Kidney tubule cell (primary cell): ENCODE measurements at places on chromosomes 2 and 18.
A peak's percentile ranks its signal among the peaks of the same experiment; 100 is the strongest.

DNA sequence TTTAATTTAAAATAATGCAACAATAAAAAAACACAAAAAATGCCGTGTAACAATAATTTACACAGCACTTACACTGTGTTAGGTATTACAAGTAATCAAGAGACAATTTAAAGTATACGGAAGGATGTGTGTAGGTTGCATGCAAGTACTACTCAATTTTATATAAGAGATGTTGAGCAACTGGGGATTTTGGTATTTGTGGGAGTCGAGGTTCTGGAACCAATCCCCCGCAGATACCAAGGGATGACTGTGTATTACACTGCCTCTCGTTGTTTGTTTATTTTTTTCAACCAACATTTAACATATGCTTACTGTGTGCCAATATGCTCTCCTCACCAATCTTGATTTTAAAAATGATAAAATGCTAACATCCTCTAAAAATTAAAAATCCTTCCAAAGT, 24.8 kb downstream of the MAP3K2 start:
- no peak for DNase-seq

DNA sequence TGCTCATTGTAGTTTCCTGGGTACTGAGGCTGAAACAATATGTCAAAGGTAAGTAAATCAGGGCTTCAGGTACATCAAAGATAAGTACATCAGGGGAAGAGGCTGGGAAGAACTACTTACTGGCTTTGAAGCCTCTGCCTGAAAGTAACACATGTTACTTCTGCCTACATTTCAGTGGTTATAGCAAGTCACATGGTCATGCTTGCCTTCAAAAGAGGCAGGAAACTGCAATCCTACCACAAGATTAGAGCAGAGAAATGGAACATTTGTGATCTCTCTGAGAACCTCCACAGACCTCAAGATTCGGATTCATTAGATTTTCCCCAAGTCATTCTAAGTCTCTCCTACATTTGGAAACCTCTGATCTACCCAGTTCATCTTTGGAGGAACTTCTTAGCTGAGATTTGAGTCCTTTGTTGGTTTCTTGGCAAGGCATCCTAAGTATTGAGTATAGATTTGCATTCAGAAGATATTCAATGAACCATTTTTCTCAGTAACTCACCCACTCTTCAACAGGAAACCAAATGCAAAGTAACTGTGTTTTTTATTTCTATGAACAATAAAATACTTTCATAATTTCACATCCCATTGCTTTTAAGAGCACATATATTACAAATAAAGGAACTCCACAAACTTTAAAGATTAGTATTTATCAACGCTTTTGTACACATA, 48.5 kb upstream of the CCDC195 start:
- DNase-seq = no peak

DNA sequence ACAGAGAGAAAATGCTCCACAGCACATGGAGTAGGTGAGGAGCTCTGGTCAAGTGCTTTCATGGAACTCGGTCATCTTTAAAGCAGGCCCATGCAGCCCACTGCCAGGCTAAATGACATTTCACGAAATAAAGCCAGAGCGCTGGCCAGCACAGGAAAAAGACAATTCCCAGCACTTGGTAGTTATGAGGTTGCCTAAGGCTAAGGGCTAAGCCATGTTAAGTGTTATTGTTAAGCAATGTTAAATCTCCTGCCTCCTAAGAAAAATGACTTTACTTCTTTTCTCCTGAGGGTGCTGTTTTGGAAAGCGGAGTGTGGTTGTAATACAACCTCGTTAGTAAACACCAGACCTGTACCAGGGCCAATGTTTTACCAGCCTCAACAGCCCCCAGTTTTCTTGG, 125.9 kb upstream of the NRP2 start:
- DNase-seq = no peak

DNA sequence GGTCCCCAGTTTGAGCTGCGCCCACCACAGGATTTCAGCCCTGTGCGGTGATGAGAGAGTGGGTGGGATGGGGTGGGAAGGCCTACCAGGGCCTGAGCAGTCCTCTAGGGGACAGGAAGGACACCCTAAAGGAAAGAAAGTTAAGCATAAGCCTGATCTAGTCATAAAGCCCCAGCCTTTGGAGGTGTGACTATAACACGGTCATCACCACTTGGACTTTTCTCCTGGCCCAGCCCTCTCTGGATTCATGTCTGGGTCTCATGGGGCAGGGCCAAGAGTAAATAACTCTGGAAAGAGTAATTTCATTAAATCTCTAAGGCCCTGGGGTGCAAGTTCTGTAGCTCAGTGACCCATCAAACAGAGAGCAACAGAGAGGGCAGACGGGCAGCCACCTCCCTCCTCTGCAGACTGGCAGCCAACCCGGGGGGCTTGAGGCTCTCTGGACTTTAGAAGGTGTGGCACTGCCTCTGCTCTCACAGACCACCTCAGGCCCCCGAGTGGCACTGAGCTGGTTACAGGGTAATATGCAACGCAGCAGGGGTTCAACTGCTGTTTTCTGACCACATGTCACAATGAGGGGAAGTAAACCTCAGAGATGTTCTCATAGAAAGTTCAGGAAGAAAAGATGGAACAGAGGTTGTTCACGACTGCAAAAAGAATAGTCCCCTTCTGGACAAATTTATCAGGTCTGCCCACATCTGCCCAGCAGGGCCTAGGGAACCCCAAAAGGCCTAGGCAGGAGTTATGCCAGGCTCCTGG, 41.5 kb downstream of the TGFA start:
- DNase-seq = no peak

DNA sequence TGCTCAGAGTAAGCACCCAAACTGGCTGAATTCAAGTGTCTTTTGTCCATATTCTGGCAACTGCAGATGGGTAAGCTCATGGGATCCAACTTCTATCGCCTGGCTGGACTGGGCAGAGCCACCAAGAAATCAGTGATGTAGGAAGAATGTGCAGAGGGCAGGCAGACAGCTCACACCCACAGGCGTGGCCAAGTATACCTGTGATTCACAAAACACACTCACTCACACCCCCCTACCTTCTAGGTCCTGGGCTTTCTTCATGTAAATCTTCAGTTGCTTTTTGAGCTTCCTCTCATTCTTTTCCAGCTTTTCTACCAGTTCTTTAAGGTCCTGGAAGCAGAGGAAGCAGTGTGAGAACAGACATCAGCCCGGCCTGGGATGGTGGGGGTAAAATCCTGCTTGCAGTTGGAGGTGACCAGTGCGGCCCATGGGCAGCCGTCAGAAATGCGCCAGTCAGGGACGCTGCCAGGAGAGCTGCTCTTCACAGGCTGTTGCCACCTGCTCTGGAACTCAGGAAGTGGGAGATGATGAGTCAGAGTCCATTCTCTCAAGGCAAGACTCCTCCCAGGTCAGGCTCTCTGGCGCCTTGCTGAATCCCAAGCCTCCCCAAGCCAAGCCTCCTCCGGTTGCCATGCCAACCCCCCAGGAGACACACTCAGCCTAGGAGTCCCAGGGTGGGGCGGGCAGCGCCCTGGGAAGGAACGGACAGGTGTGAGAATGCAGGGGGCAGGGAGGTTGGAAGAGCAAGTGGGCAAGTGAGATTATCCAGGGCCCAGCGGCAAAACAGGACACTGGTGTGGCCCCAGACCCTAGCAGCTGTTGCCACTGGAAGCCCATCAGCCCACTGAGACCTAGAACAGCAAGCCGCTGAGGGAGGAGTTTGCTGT, 36.2 kb upstream of the ACAA2 start:
- DNase-seq = peak; percentile 99

DNA sequence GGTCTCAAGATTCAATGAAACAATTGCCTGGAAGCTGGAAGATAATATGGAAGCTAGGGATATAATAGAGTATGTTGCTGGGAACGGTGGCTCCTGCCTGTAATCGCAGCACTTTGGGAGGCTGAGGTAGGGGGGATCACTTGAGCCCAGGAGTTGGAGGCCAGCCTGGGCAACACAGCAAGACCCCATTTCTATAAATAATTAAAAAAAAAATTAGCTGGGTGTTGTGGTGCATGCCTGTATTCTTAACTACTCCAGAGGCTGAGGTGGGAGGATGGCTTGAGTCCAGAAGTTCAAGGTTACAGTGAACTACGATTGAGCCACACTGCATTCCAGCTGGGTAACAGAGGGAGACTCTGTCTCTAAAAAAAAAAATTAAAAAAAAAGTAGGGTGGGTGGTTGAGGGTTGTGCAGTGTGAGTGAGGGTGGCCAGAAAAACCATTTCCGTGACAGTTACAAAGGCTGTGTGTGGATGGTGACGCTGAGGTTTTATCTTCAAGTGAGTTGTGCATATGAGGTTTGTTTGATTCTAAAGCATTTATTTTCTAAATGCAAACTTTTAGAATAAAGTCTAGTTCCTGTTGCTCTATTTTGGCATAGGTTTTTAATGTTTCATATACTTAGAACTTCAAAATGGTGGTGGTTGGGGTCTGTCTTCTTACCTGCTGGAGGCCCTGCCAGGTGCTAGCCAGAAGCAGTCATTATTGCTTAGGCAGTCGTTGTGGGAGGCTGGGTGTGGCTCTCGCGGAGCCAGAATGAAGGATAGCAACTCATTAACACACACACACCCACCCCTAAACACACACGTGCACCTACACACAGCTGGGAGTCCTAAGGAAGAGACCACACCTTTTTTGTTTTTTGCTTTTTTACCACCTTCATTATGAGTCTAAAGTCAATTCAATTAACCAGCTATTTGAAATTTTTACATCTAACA, 4.7 kb upstream of the IL1R2 start:
- DNase-seq = peak; percentile 77

- no peak for DNase-seq
These were observed 63.4 kb downstream of the SLC66A2 start for GRCh38 chr18:79888016-79888415.

- DNase-seq = no peak
These were observed 3.1 kb upstream of the OR6B2 start for GRCh38 chr2:240033330-240033678.

DNA sequence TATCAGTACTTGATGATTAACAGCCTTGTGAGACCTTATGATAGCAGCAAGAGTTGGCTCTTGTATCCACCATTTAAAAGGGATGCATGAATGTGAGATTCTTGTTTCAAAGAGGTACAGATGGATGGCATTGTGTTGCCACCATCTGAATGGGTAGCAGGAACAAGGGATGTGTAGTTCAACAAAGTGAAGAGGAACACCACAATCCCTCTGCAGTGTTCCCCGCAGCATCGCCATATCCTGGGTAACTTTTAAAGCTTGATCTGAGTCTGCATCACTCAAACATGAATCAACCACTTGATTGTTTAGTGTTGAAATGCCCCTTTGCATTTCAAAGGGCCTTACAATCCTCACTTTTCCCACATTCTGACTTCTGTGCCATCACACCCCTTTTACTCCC, 106.7 kb downstream of the SS18 start:
- DNase-seq = no peak

DNA sequence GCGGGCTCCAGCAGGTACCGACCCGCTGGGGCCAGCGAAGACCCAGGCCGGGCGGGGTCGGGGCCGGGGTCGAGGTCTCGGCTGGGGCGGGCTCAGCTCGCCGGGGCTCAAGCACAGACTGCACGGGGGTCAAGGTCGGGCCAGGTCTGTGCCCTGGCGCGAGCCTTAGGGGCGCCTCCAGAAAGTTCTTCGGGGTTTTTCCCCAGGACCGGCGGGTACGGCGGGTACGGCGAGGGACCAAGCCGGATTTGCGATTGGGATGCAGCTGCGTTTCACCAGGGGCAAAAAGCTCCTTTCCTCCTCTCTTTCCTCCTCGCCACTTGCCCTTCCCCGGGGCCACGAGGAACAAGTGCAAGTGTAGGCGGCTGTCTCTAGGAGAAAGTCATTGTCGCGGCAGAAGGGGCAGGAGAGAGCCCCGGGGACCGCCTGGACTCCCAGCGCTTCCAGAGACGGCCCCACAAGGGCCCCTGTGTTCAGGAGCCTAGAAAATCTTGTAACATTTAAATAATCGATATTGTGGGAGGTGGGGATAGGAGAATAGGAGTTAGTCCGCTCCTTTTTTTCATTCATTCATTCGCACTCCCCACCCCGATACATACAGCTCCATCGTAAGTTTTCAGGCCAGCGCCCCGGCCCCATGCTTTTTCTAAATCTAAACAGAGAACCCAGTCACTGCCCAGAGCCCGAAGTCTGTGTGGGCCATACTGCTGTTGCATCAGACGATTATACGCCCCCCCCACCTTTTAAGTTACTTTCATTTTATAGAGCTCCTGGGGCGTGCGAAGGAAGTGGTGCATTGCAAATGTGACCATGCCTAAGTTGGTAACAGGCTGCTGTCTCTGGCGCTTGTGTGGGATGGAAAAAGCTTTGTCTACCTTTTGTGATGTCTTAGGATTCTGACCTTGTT, 679 bp downstream of the PMAIP1 start:
- DNase-seq = peak; percentile 83

GRCh38 chr18:62614494-62614893, 91.7 kb downstream of the ZCCHC2 start:
- DNase-seq = no peak

DNA sequence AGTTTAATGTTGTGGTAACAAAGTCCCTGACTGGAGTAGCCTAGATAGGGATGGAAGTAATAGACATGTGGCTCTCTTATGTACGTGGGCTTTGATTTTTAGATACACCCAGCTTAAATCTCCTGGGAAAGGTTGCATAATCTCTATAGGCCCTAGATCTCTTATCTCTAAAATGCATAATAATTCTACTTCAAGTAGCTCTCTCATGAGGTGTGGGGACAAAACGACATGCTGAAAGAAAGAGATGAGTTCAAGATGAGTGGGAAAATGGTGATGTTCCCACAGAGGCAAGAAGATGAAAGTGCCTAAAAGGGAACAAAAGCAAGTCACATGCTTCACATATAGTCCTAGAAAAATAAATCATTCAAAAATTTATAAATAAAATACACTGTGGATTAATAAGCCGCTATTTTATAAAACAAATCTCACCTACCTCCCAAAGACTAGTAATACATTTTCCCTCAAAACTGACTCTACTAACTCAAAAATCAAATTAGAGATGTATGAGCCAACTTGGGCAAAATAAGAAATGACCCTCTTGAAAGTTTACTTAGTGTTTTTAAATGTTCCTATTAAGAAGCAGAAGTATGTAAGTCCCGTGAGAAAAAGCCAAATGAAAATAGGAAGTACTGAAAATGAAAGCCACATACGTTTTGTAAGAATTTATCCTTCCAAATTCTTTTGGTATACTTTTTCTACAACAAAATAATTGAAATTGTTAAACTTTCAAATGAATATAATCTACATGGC, 148.2 kb upstream of the ITGA4 start:
- DNase-seq = no peak

- DNase-seq = no peak
These were observed 200.3 kb upstream of the SLC8A1 start for GRCh38 chr2:40652155-40652554.

- DNase-seq = no peak
These were observed 142.8 kb downstream of the LPIN1 start for GRCh38 chr2:11889101-11889850.

DNA sequence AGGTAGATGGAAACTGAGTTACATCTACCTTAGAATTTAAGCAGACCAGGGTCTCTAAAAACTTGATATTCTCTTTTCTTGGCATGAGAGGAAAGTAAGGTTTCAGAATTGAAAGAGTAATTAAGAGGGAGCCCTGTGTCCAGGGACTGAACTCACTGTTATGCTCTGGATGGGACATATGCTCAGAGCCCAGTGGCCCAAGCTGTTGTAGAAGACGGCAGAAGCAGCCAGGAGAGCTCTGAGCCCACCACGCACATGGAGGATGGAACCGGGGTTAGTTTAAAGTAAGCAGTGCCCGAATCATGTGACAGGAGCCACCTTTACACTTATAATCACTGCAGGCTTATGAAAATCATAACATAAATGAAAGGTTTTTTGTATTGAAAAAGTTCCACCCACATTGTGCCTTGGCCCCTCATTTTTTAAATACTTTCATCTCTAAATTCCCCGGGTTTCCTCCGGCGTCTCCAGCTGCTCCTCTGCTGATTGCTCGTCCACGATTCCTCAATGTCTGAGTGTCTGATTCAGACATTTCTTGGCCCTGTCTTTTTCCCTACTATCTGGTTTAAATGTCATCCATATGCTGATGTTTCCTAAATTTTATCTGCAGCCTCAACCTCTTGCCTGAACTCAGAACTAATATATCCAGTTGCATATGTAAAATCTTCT, 36.1 kb upstream of the SPTBN1 start:
- no peak for DNase-seq
